ENCODE measurements at places on chromosomes 11 and 22. TPM values are rescaled to one million over a fixed set of nuclear protein-coding genes. Genes with fewer than 3 reads are reported as not detected.

The CAPN5 gene
- polyA plus RNA-seq: 110 TPM

The CRYBB2 gene
- polyA plus RNA-seq: not detected

The KCNQ1 gene
- 7.8 TPM for polyA plus RNA-seq

The DNAJC4 gene
- polyA plus RNA-seq: 68.1 TPM

The ANO3 gene
- polyA plus RNA-seq: not detected

The CHRM1 gene
- not detected for polyA plus RNA-seq

The SOX10 gene
- polyA plus RNA-seq: 2.8 TPM

The TRIM48 gene
- not detected for polyA plus RNA-seq

The PHLDA2 gene
- 37.9 TPM for polyA plus RNA-seq

The APOBEC3B gene
- polyA plus RNA-seq: 17.4 TPM

The OR4C5 gene
- not detected for polyA plus RNA-seq

The MMP7 gene
- 11.8 TPM for polyA plus RNA-seq

The CD248 gene
- polyA plus RNA-seq: 1.2 TPM

The FAT3 gene
- polyA plus RNA-seq: not detected

The OR51B2 gene
- not detected for polyA plus RNA-seq

The TMEM191C gene
- polyA plus RNA-seq: 10.2 TPM

The PATE4 gene
- not detected for polyA plus RNA-seq

The ZNF70 gene
- polyA plus RNA-seq: 0.60 TPM

The L3MBTL2 gene
- 17.8 TPM for polyA plus RNA-seq

The GAB2 gene
- 10.8 TPM for polyA plus RNA-seq

The SLC22A8 gene
- not detected for polyA plus RNA-seq

The NRIP3 gene
- polyA plus RNA-seq: not detected

The LRRC32 gene
- 18.3 TPM for polyA plus RNA-seq

The PLAAT5 gene
- polyA plus RNA-seq: 1.2 TPM

The ABCC8 gene
- 4.2 TPM for polyA plus RNA-seq

The OR4A16 gene
- polyA plus RNA-seq: not detected

The PRODH gene
- not detected for polyA plus RNA-seq

The CNGA4 gene
- polyA plus RNA-seq: not detected

The OR2AG1 gene
- polyA plus RNA-seq: not detected

The SLC43A3 gene
- 12.6 TPM for polyA plus RNA-seq

The MPEG1 gene
- 9.6 TPM for polyA plus RNA-seq

The NLRP10 gene
- polyA plus RNA-seq: not detected

The ADM gene
- 75.9 TPM for polyA plus RNA-seq

The KDM4D gene
- polyA plus RNA-seq: 0.60 TPM

The SCGB1D2 gene
- polyA plus RNA-seq: not detected

The CALCA gene
- not detected for polyA plus RNA-seq

The APOL5 gene
- not detected for polyA plus RNA-seq

The TRIM29 gene
- polyA plus RNA-seq: 6.0 TPM

The ME3 gene
- 13.6 TPM for polyA plus RNA-seq

The IL10RA gene
- polyA plus RNA-seq: 6.7 TPM

The SELENOM gene
- 40.9 TPM for polyA plus RNA-seq

The MICALL1 gene
- 9.7 TPM for polyA plus RNA-seq

The HYLS1 gene
- polyA plus RNA-seq: 4.6 TPM

The HBG2 gene
- not detected for polyA plus RNA-seq

The KCNK4 gene
- polyA plus RNA-seq: not detected
